Omental fat pad (tissue), 4 donors: ENCODE measurements at places on chromosomes 3 and 15. TPM values are rescaled to one million over a fixed set of nuclear protein-coding genes. Genes with fewer than 3 reads are reported as not detected.

GRCh38 chr3:180267202-180267843 is 230.6 kb upstream of the PEX5L start:
- DNase-seq: no peak

GRCh38 chr15:63462088-63462487 is 42.3 kb upstream of the USP3 start:
- DNase-seq: no peak

DNA sequence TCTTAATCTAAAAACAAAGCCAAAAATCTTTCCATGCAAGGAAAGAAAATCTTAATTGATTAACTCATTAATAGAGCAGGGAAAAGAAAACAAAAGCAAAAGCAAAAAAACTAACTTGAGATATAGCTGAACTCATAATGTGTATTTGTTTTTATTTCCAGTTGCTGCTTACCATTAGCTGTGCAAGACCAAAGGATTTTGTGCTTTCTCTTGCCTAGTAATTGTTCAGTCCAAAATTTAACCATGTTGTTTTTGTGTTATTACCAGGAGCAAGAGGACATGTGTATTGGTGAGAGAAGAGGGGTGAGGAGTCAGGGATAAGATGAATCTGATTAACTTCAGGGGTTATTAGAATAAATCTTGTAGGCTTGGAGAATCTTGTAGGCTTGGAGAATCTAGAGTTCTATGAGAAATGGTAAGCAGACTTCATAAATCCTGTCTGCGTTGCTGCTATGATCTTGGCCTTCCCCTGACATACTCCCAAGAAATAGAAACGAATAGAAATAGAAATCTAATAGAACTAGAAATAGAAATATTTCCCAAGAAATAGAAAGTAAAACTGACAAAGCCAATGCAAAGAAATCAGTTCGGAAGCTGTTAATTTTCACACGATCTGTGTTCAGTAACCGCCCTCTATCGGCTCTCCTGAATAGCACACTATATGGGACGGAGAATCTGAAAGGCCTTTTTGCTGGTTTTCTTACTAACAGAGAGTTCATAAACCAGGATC is 72.6 kb upstream of the TNFSF10 start:
- DNase-seq: no peak

- DNase-seq: no peak
These were observed 97.2 kb downstream of the DGKG start for GRCh38 chr3:186264608-186265400.

DNA sequence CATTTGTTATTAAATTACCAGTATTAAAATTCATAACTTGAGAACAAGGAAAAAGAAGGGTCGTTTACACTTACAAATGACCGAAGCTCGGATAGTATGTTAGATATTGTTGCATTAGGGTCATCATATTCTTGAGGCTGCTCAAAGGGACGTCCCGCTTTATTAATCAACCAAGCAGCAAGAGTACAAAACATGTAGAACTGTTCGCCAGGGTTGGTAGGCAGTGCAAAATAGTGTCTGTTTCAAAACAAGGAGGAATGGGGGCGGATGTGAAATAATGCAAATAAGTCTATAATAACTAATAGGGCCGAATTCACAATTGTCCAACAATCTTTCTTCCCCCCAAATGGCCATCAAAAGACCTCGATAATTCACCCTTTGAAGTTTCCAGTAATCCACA is 2.9 kb downstream of the IFT57 start:
- no peak for DNase-seq

- DNase-seq: no peak
These were observed 39.8 kb downstream of the IDH2 start for GRCh38 chr15:90062462-90062932.

DNA sequence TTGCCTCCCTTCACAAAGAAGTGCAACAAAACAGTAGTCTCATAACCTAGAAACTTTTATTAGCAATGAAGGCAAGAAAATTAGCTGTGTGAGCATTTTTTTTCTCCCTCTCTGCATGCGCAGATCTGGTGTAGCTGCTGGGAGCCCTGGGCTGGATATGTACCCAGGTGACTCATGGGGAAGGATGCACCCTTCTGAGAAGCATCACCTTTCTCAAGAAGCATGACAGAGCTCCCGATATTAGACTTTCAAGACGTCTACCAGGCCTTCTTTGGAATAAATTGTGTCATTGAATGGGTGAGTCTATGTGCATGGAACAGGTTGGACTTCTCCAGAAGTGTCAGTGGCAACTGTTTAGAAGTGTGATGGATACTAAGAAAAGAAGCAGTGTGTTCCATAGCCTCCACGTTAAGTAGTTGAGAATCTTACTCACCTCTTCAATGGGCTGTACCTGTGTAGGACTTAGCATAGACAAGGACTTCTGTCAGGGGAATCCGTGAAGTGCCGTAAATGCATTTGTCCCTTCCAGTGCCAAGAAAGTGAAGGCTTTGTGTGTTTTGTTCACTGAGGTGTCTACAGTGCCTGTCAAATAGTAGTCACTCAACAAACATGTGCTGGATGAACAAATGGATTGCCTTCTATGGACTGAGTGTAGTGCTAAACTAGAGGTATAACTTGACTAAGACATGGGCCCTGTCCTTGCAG is 47.7 kb upstream of the RASGRP1 start:
- DNase-seq: no peak

GRCh38 chr15:51768018-51768417 is 16.6 kb downstream of the TMOD2 start:
- DNase-seq: no peak

DNA sequence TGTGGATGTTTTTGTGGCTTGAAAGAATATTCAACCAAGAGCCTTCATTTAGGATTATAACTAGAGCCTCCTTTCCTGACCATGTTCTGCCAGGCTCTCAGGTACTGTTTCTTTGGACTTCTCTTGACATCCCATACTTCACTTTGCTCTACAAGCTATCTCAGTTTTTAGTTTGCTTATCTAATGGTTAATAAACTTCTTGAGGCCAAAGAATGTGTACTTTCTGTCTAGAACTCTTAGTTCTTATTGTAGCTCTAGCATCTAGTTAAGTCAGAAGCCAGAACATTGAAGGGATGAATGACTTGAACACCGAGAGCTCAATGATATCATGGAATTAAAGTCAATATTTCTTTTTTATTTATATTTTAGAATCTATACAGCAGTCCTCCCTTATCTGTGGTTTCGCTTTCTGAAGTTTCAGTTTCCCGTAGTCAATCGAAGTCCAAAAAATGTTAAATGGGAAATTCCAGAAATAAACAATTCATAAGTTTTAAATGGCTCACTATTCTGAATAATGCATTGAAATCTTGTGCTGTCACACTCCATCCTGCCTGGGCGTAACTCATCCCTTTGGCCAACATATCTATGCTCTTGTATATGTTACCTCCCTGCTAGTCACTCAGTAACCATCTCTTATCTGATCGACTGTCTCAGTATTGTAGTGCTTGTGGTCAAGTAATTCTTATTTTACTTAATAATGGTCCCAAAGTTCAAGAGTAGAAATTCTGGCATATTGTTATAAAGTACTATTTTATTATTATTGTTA is 368.6 kb upstream of the RBMS3 start:
- no peak for DNase-seq

GRCh38 chr15:94233441-94233840 is 2.1 kb downstream of the MCTP2 start:
- no peak for DNase-seq

DNA sequence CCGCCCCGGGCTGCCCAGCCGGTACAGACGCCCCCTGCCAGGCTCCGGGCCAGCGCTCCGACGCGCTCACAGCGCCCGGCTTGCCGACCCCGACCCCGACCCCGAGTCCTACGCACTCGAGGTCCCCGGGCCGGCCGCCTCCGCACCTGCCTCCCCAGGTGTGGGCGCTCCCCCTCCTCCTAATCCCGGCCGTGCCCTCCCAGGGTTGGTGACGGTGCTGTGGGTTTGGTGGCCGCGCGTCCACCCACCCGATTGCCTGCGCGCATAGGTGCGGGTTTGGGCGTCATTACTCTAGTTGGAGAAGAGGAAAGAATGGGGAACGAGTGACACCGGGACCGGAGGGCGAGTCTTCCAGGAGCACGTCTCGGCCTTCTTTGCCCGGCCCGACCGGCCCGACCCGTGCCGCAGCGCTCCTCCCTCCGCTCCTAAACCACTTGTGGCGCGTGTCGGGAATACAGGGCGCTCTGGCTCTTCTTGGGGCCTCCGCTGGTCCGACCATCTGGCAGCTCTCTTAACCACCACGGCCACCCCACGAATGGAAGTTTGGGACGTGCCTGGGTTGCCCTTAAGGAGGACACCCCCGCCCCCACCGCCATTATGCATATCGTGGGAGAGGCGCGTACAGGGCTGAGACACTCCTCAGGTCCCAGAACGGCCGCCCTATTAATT is 810 bp upstream of the THRB start:
- no peak for DNase-seq

DNA sequence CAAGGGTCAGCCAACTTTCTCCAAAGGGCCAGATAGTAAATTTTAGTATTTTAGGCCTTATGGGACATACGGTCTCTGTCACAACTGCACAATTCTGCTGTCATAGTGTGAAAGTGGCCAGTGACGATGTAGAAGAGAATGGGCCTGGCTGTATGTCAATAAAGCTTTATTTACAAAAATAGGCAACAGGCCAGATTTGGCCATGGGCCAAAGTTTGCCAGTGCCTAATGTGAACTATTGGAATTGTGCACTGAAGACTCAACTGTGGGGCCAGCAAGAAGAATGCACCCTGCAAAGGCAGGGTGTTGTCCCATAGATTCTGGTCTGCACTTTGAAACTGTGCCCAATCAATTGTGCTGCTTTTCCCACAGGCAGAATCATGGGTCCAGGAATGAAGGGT is 69.4 kb upstream of the PRR23E start:
- no peak for DNase-seq

- DNase-seq: no peak
These were observed 51.8 kb downstream of the CHST2 start for GRCh38 chr3:143171141-143171980.

DNA sequence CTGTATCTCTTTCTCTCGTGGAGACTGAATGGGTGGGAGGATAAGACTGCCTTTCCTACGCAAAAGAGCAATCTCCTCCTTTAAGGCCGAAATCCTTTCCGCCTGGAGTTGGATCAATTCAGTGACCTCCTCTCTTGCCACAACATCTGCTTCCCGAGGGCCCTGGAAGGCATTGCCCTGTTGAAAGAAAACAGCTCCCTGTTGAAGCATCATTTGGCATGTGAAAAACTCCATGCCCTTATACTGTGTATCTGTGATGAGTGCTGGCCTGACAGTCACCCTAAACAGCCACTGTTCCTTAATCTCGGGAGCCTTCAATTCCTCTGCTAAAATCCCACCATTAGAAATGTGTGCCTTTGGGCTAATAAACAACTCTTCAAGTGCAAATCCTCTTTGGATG is 80.2 kb downstream of the BOC start:
- no peak for DNase-seq

GRCh38 chr3:148186881-148187280 is 510.8 kb upstream of the AGTR1 start:
- DNase-seq: no peak

- no peak for DNase-seq
These were observed 264.4 kb upstream of the KCNMB2 start for GRCh38 chr3:178271740-178272387.

GRCh38 chr3:18791182-18791581 is 357.1 kb upstream of the KCNH8 start:
- no peak for DNase-seq

DNA sequence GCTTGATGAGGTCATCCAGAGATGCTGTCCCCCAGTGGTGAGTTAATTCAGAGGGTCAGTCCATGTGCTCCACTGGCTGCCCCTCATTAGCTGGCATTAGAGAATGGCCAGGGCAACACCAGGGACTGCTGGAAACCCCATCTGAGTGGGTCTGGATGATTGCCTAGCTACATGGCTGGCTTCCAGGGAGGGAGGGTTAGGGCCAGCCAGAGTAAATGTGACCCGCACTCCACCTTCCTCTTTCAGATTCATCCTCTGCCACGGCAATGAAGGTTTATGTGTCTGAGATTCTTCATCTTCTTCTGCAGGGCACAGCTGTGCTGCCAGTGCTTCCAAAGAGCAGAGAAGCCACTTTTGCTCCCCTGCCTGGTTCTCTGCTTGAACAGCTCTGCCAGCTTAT is 391.9 kb downstream of the OCA2 start:
- DNase-seq: no peak

DNA sequence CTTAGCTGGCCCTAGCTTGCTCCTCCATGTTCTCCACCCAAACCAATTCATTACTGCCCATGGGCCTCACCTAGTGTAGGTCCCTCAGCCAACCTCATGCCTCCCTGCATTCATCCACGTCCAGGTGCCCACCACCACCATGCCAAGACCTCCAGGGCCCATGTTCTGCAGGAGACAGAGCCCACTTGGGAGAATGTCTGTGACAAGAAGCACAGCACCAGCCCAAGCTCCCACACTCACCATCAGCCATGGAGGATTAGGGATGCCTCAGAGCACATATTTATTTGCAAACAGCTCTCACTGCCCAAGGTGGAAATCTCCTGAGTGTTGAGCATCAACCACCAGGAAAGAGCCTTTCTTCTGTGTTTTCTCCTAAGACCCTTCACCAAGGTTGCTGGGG is 43.4 kb upstream of the ACAN start:
- DNase-seq: no peak

DNA sequence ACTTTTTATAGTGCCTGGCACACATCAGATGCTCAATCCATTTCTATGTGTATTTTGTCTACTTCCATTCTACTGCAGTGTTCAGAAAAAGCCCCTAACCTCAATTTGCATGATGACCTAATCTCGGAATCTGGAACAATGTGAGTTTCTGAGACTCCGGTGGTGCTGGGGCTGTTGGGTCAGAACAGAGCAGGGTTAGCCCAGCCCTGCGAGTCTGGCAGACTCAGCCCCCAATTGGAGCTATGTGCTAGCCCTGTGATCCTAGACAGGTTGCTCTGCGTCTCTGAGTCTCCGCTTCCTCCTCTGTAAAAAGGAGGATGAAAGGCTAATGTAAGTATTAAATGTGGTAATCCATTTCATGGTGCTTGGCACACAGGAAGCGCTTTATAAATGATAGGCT is 95.0 kb upstream of the ICE2 start:
- no peak for DNase-seq

DNA sequence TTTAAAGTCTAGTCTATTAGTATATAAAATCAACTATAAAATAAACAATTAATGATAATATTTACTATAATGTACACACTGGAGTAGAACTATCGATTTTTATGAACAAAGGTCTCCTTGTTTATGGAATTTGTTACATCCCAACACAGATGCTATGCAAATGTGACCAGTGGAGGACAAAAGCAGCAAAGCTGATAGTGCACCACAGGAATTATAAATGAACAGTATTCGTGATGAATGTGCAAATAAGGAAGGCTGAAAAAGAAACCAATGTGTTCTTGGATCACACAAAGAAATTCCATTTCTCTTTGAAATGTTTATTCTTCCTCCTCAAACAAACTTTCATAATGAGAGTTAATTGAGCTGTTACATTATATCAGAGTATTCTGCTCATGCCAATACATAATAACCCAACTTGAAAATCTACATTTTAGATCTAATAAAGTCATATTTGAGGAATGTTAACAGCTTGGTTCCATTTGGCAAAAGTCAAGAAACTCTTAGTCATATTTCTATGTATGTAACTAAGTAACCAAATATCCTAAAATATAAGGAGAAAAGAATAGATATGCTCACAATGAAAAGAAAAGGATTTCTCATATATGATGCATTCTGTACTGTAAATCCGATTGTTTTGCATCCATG is 79.3 kb downstream of the NEK10 start:
- DNase-seq: no peak

The ROBO1 gene
- total RNA-seq: 13.7 TPM

The CHRM5 gene
- not detected for total RNA-seq

The RSL24D1 gene
- total RNA-seq: 67.5 TPM

The TRH gene
- not detected for total RNA-seq
